NCI-H446 treated with DMSO at 0.1 percent for 48 hours (cell line): ENCODE measurements at places on chromosomes 3 and 15.
A peak's percentile ranks its signal among the peaks of the same experiment; 100 is the strongest.

DNA sequence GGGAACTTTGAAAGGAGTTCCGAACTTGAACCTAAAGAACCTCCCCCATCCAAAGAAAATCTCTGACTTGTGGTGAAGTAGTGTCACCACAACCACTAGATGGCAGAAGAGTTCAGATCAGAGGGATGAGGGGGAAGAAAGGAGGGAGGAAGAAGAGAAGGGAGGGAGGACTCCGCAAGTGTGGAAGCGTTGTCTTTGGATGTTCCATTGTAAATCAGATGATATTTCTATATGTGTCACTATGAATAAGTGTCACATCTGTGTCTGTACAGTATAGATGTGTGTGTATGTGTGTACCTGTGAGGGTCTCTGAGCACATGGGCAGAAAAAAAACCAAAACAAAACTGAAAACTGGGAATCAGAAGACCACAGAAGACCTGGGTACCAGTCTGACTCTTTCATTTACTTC lies 16.9 kb downstream of the SLC24A1 start:
- DNase-seq: peak; percentile 41

- DNase-seq: no peak
Observed at GRCh38 chr3:99357131-99357530, 281.3 kb upstream of the COL8A1 start.

DNA sequence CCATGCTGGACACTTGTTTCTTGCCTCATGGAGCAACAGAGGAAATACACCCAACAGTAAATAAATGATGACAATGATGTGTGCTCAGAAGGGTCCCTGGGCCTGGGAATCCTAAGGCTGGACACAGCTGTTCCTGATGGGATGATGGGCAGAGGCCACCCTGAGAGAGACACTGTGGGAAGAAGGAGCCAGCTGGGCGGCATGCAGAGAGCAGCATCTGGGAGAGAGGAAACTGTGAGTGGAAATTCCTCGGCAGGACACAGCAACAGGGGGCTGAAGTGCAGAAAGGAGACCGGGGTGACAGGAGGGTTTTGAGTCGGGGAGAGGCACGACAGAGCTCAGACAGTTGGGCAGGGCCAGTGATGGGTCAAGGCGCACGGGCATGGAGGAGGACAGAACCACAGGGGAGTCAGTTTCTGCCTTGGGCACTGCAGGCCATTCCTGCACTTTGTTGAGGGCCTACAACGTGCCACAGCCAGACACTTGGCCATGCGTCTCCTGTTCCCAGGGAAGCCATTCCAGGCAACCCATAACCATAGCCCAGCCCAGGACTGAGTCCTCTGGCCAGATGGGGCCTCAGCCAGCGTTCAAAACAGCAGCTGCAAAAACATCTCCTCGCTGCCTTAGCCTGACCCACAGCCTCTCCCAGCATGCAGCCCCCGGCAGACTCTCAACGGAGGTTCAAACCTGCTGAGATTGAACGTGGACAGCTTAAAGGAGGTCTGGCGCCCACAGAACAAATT lies 36.7 kb upstream of the SLC6A1 start:
- DNase-seq: no peak

- DNase-seq: no peak
Observed at GRCh38 chr15:84955089-84955848, 26.4 kb upstream of the PDE8A start.

GRCh38 chr15:23663232-23663631 lies 15.6 kb upstream of the MAGEL2 start:
- DNase-seq: no peak

DNA sequence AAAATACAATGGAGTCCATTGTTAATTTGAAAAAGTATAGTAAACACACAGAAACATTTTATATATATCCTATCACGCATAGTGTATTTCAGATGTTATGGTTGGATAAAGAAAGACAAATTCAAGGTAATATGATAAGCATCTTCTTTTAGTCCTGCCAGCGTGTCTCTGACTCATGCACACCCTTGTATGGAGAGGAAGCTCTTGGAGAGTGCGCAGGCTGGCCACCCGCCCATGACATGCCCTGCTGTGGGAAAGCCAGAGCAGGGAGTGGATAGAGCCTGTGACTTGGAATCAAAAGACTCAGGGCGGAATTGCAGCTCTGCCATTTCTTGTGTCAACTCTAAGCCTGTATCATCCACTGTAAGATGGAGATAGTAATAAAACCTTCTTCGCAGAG lies 23.0 kb upstream of the COPG1 start:
- peak; percentile 33 for DNase-seq
